A172 (cell line): ENCODE measurements at places on chromosomes 3 and 15. TPM values are rescaled to one million over a fixed set of nuclear protein-coding genes. Genes with fewer than 3 reads are reported as not detected.

The AMOTL2 gene
- total RNA-seq: 168 and 182 TPM in 2 replicates

GRCh38 chr15:39621976-39622375 is 41.1 kb downstream of the THBS1 start:
- no peak for DNase-seq

DNA sequence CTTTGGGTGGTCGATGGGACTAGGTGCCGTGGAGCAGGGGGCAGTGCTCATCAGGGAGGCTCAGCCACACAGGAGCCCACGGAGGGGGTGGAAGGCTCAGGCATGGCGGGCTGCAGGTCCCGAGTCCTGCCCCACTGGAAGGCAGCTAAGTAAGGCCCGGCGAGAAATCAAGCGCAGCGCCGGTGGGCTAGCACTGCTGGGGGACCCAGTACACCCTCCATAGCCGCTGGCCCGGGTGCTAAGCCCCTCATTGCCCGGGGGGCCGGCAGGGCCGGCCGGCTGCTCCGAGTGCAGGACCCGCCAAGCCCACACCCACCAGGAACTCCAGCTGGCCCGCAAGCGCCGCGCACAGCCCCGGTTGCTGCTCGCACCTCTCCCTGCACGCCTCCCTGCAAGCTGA is 19.1 kb downstream of the TP53BP1 start:
- DNase-seq: no peak

DNA sequence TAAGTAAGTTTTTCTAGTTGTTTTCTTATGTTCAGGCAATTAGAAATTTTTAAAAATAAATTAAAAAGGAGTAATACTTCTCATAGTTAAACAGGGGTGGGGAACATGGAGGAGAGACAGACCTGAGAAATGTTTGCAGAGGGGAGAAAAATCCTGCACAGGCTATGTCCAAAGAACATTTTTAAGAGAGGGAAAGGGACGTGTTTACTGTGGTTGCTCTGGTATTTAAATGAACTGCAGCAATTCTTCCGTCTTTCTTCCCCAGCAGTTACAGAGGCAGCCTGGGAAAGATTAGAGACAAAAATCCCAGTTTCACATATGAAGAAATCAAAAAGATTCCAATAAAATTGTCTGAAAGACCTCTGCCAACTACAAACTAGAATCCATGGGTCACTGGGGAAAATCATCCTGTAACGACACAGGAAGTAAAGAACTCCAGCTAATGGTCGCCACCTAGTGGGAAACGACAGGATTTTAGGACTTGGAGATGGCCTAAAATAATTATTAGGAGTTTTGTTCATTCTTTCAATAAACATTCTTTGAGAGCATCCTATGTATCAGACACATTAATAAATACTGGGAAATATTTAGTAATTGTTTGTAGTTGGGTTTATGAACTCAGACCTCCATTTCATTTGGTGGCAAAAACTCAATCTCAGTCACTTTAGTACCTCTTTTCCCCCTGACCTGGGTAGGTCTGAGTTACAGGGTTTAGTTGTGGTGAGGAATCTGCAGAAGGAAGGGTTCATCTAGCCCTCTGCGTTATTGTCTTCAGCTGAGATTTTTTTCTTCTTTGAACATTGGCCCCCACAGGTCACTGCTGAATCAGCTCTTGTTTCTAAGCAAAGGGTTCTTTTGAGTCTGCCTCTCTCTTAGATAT is 69.9 kb upstream of the GOLIM4 start:
- peak; percentile 64 for DNase-seq

DNA sequence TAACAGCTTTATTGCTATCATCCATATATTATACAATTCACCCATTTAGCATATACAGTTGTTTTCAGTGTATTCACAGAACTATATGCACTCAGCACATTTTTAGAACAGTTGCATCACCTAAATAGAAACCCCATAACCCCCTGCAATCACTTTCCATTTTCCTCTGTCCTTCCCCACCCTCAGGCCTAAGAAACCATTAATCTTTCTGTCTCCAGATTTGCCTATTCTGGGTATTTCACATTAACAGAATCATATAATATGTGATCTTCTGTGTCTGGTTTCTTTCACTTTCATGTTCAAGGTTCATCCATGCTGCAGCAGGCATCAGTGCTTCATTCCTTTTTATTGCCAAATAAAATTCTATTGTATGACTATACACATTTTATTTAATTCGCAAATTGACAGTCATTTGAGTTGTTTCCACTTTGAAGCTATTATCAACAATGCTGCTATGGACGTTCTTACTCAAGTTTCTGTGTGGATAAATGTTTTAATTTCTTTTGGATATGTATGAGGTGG is 39.8 kb downstream of the ADAMTS17 start:
- no peak for DNase-seq

The SENP7 gene
- total RNA-seq: 13.7 and 23.6 TPM in 2 replicates

DNA sequence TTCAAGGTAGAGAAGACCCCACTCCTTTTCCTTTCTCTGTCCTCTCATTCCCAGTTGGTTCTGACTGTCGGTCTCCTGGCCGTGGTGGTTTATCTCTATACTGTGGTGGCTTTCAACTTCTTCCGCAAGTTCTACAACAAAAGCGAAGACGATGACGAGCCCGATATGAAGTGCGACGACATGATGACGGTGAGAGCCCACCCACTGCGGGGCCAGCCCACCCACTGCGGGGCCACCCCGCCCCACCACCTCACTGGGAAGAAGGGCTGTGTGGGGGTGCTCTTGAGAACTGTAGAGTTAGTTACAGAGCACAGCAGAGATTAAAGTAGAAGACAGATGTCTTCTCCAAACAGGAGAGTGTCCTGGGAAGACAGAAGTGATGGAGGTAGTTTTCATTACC is 110.6 kb upstream of the CHRM5 start:
- DNase-seq: no peak

DNA sequence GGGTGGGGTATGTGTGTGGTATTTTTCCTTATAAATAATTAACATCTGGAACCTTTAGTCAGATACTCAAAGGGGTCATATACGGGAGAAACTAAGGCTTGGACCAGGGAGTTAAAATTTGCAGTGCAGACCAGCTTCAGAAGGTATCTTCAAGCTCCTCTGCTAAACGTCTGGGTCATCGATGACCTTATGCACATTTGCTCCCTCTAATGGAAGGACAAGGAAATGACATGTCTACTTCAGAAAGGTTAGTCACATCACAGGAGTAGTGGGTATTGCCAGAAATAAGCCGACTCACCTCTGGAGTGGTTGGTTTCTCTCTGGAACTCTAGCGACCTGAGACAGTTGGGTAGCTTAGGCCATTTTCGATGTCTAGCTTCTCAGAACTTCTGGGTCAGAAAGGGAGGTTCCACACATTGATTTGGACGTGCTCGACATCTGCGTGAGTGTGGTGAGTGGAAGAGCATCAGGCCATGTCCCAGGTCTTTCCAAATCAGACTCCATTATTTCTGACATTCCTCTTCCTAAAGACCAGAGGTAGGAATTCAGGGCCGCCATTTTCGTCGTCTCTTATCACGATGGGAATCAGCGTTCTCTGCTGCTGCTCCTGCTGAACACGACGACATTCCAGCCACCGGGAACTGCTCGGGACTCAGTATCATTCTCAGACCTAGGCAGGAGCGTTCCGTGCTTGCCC is 31.8 kb upstream of the RASA2 start:
- peak; percentile 86 for DNase-seq

GRCh38 chr3:141268306-141268705 is 36.7 kb downstream of the PXYLP1 start:
- DNase-seq: no peak

DNA sequence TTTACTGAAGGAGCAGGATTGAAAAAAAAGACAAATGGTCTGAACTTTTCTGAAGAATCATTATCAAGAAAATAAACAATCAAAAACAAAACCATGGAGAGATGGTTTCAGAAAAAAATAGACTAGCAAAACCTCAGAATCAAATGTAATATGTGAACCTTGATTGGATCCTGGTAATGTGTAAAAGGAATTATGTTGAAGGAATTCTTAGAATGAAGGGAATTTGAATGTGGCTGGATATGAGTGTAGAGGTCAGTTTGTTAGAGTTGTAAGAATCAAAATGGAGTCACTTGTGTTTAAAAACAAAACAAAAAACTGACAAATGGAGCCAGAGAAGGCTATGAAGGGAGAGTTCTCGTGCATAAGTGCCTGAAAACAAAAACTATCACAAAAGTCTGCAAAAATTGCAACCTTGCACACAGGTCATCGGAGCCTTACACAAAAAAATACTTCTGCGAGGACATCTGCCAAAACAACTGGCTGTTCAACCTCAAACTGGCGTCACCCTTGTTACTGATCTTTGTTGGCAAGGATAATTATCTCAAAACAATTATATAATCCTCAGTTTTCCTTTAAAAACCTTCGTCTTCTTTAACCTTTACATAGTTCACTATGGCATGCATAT is 19.1 kb upstream of the ATP13A3 start:
- DNase-seq: no peak

The SCAMP5 gene
- total RNA-seq: 4.7 and 5.9 TPM in 2 replicates

The MAGEL2 gene
- total RNA-seq: not detected in 2 replicates

The GHSR gene
- total RNA-seq: not detected in 2 replicates

GRCh38 chr3:3191675-3192285 is 12.3 kb upstream of the CRBN start:
- DNase-seq: no peak

The DUOXA1 gene
- not detected in 2 replicates for total RNA-seq

The LTK gene
- total RNA-seq: 4.3 and 5.2 TPM in 2 replicates

DNA sequence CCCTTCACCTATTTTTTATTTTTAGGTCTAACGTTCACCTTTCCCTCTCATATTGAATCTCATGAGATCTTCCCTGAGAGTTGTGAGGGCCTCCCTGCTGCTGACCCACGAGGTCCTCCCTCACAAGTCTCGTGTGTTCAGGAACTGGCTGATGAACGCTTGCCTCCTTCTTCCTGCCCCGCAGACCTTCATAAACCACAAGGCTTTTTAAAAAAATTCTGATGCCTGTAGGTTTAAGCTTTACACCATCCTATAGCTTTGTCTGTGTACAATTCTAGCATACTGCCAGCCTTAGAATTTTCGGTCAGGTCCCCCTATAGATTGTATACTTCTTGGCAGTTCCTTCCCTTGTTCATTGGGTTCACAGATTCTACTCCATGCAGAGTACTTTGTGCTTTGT is 50.5 kb downstream of the CHST2 start:
- no peak for DNase-seq

GRCh38 chr15:23467110-23467600 is 20.1 kb upstream of the GOLGA6L2 start:
- peak; percentile 28 for DNase-seq
